ENCODE measurements at places on chromosomes 7 and 10.

DNA sequence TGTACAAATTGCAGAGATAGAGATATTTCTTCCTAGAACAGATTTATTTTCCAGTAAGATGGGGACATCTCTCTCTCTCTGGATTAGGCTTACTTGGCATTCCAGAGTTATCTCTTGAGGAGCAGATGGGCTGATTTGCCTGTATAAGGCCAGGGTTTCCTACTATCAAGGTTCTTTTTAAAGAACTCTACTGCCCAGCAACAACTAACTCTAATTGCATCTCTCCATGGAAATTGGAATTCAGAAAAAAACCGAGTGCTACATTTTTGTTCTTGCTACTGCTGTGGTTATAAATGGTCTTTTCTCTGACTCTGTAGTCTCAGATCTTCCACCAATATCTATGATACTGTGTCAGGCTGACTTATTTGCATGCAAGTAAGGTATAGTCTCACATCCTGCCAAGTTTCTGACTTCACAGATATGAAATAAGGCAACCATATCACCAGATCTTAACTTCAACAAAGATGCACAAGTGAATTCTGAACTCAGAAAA lies 161.1 kb downstream of the CRPPA start:
- no peak for DNase-seq

- DNase-seq, result no peak
Measured at GRCh38 chr7:3194501-3195141, 106.4 kb upstream of the SDK1 start.

DNA sequence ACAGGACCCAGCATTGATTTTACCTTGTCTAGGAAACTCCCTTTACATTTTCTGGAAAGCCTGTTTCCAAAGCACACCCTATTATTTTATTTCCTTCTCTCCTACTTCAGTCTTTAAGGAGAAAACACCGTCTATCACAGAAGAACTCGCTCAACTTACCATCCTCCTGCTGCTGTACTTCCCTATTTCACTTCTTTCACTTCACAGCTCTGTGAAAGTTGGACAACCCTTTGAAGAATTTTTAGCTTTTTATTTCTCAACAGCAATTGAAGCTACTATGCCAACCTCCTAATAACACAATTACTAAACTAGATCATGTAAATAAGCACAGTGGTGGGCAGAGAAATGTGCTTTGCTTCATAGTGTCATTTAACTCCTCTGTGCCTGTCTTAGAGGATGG lies 166.5 kb downstream of the TFEC start:
- DNase-seq, result no peak

- no peak for DNase-seq
Measured at GRCh38 chr7:99357701-99358490, 16.6 kb upstream of the ARPC1B start.

DNA sequence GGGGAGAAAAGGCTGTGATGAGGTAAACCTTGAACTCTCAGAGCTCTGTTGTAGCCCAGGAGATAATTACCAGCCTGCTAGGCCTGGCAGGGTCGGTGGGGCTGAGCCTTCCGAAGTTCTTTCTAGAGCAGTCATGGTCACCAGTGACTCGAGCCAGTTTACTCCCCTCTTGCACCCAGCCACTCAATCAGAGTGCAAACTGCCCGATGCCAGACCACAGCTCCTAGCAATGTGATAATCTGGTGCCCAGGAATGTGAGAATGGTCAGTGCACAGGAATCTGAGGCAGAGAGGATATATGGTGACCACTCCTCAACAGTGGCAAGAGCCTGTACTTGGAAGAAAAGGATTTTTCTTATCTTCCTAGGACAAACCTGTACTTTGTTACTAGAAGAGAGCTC lies 46.4 kb upstream of the KMT2E start:
- no peak for DNase-seq

- no peak for DNase-seq
Measured at GRCh38 chr7:11985376-11985775, 153.4 kb upstream of the THSD7A start.

GRCh38 chr10:112988839-112989406 lies 38.9 kb downstream of the TCF7L2 start:
- DNase-seq, result no peak

DNA sequence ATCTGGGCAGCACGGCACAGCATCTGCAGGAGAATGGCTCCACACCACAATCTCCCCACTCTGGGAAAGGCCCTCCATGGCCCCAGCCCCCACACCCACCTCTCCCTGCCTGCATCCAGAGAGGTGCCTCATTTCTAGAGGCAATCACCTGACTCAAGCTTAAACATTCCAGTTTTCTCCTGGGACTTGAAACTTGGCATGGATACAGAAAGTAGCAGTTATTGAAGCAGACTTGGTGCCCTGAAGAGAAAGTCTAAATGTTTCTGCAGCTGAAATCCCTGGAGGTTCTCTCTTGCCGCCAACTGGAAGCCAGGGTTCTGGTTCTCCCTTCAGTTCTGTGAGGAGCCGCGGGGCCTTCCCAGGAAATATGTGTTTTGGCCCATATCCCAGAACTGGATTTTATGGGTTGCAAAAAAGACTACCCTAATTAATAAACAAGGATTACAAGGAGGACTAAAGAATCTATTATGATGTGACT lies 122.8 kb downstream of the SKIDA1 start:
- DNase-seq, result no peak

DNA sequence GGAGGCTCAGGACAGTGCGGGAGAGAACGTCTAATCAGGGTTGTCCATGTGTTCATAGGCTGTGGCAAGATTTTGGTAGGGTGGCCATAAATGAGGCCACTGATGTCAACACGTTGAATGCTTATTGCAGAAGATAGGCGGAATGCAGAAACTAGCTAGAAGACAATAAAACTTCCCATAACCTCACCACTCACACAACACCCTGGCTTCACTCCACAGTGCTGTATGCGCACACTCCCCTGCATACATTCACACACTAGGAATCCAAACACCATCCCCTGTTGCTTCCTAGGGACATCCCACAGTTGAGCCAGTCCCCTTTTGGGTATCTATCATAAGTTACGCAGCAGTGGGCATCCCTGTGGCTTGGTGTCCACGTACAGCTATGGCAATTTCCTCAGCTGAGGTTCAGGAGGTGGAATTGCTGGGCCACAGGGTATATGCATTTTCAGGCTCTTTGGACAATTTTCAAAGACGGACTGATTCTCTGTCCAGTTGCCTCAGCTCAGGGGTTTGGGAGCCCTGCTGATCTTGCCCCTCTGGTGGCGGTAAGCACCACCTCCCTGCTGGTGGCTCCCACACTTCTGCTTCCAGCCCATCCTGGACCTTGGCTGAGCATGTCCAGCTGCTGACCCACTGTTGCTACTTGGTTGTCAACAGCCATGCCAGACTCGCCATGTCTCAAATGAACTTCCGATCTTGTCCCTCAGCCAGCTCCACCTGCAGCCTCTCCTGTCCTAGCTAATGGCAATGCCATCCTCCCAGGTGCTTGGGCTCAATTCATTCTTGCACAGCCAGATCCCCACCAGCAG lies 36.4 kb downstream of the CDH23 start:
- DNase-seq, result no peak

GRCh38 chr10:21510241-21511094 lies 15.0 kb downstream of the SKIDA1 start:
- DNase-seq, result no peak
